ENCODE measurements at places on chromosomes 4 and X.

DNA sequence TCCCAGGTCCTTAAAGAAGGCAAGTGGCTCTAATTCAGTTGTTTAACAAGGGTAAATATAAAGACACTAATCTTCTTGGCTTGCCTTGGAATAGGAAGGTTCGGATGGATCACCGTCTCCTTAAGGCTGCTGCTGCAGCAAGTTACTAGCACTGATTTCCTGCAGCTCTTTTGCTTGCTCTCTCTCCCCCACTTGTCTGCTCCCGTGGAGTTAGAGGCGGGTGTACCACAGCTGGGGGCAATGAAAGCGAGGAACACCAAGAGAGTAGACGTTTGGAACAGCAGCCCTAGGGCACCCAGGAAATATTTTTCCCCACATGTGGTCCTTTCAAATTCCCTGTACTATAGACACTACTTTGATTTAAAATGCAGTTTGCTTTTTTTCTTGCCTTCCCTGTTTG, 202.2 kb downstream of the SH2D1A start:
- peak; percentile 2 for DNase-seq

DNA sequence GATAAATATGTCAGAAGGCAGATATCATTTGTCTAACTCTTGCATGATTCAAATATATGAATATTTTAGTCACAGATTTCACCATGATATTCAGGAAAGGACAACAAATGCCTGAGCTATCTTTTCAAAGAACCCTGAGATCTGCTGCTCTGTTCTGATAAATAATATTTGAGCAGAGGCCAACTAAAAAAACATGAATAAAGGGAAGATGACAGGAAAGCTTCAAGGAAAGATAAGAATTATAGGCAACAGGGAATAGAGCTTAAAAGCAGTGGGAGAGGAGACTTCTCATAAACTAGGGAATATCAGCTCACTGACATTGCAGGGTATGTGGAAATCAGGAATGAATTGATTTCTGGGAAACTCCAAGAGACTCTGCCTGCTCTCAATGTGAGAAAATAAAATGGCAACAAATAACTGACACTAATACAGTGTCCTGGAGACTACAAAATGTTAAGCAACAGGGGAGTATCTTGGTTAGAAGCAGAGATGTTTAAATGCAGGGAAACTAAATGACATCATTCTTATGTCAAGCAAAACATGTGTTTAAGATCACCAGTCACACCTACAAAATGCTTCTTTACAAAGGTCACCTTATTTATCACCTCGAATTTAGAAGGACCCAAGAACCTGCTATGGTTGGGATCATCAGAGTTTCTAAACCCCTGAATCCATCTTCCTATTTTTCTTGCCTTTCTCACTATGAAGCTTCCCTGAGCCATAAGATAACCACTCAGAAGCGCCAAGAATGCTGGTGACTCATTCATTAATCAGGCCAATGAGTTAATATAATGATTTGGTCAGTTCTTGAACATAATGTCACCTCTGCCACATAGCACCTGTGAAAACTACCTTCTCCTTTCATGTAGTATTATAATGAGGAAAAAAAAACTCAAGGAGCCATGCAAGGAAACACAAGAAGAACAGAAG, 78.1 kb downstream of the NDST3 start:
- no peak for DNase-seq

GRCh38 chrX:39551762-39552161, 546.0 kb downstream of the BCOR start:
- DNase-seq, result no peak

- no peak for DNase-seq
Observed at GRCh38 chr4:157300701-157301100, 80.2 kb downstream of the GRIA2 start.

GRCh38 chr4:99071159-99071558, 17.4 kb downstream of the ADH5 start:
- no peak for DNase-seq

DNA sequence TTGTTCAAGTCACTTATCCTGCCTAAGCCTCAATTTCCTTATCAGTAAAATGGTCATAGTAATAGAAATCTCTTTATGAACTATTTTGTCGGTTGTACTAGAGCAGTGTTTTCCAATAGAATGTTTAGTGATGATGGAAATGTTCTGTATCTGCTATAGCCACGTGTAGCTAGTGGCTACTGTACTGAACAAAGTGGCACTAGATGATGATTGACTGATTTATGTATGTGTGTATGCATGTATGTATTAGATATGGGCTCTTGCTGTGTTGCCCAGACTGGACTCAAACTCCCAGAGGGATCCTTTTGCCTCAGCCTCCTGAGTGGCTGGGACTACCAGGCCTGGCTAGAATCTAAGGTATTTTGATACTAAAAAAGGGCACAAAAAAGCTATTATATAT, 24.7 kb upstream of the SLC9B1 start:
- DNase-seq, result no peak

Data from OCI-LY7 (cell line).